ENCODE measurements at places on chromosomes 2 and 18.

- DNase-seq, result no peak
Measured at GRCh38 chr2:197327472-197328098, 17.0 kb upstream of the ANKRD44 start.

- peak; percentile 49 for DNase-seq
Measured at GRCh38 chr2:42569116-42569711, 782 bp downstream of the MTA3 start.

- DNase-seq, result no peak
Measured at GRCh38 chr2:220847589-220847988, 724.5 kb downstream of the EPHA4 start.

DNA sequence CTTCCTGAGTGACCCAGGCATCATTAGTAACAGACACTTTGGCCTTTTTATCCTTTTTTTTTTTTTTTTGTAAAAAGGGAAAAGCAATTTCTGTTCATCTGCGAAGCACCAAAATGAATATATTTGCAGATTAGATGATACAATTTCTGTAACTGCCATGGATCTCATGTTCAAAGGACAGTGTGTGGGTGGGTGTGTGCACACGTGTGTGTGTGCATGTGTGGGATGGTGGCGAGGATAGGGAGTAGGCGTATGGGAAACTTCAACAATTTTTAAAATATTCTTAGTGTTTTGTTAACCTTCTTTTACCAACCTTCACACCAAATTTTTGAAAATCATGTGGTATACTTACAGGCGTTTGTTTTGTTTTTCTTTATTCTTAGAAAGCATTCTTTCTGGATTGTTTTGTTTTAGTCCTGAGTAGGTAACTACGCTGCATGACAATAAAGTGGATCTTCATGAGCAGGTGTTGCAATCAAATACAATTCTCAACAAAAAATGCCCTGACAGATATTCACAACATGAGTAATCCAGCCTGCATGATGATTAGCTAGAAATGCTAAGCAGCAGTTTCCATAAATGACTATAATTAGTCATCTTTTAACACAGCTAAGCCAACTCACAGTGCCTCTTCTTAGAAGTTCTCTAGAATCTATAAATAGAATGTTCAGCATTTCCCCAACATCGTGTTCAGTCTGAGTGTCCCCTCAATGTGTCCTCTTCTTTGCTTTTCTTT lies 53.5 kb upstream of the RMDN2 start:
- no peak for DNase-seq

DNA sequence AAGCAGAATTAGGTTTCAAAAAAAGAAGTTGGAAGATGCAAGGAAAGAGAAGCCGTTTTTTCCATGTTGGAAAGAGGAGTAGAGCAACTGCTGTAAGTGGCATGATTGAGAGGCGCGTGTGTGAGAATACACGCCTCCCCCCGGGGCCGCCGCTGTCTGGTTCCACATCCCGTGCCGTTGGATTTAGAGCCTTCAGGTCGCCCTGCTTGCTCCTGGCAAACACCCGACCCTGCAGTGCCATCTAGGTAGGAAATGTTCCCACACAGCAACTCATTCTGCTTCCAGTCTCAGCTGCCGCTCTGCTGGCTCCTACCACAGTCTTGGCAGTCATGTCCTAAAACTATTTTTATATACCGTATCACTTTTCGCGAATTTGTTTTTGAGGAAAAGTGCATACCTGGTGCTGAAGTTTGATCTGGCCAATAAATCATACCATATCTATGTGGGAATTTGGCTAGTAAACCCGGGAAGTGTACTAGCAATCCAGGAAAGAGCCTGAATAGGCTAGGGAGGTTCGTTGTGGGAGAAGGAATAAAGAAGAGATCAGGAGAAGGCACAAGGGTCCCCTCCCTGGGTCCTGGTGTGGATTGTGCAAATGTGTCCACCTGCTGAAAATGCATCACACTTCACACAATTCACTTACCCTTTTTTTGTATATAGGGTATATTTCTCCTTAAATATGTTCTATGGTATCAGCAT lies 372.7 kb downstream of the FBXO15 start:
- peak; percentile 2 for DNase-seq

- DNase-seq, result no peak
Measured at GRCh38 chr2:167471734-167472133, 583.5 kb downstream of the XIRP2 start.

DNA sequence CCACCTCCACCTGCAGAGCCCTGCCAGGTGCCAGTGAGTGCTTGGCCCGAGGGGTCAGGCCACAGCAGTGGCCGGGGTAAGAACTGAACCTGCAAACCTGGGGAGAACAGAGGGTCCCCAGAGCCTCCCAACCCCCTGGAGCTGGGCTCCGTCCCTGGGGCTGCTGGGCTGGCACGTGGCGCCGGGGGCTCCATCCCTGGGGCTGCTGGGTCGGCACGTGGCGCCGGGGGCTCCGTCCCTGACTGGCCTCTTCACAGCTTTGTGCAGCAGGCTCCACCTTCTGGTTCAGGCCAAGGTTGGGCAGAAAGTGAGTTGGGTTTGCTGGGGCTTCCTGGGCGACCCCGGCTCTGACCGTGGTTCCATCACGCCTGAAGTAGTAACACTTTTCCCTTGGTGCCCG lies 12.2 kb downstream of the RBFA start:
- no peak for DNase-seq

GRCh38 chr2:241109210-241110088 lies 7.4 kb upstream of the MTERF4 start:
- no peak for DNase-seq

GRCh38 chr2:231542136-231542535 lies 11.9 kb upstream of the NMUR1 start:
- peak; percentile 51 for DNase-seq

DNA sequence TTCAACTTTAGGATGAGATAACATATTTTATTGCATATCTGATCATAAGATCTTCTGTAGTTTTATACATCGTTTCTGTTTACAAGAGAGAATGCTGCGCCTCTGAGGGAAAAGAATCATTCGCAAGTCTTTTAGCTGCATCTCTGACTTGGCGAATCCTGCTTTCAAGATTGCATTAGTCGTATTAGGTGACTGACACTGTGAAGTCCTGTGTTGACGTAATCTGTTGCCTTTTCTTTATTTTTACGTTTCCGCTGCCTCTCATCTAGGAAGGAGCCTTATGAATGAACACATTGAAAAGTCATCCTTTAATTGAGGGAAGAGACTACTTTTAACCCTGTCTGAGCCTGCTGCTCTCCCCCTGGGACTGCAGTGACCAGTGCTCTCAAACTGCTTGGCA lies 101.5 kb downstream of the LDLRAD4 start:
- DNase-seq, result no peak

DNA sequence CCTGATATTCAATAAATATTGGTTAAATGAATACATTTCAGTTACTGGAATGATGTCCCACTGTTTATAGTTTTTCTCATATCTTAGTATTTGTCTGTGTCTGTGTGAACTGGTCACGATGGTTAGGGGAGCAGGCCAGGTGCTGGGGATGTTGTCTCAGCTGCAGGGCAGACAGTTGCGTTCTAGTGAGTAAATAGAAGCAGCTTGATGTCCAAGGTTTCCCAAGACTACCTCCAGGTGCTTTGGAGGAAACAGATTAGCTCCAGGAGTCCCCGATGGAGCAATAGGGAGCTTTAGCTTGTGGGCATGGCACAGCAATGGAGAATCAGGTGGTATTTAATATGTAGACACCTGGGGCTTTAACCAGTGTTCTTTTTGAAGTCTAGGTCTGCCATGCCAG lies 75.5 kb downstream of the GULP1 start:
- no peak for DNase-seq

- DNase-seq, result no peak
Measured at GRCh38 chr18:42168487-42168886, 213.5 kb downstream of the PIK3C3 start.

DNA sequence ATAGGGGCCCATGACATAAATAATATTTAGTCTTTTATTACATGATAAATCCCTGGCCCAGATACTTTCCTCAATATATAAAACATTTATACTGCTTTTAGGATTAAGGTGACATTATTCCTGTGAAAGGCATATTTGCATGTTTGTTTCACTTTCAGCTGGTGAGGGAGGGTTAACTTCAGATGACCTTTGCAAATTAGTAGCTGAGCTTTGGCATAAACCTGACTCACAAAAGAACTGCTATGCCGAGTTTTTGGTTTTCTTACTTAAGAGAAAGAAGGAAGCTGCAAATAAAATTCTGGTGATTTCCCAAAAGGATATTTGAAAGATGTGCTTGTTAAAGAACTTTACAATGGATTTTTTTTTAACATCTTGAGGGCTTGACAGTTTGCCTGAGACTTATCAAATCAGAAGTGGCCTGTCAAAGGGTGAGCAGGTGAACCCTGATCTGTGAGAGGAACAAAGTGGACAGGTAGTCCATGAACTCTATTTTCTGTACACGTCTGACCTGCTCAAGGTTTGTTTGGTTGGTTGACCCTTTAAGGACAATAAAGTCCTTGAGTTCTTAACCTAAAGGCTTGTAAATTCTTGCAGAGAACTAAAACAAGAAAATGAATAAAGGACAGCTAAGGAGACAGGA lies 93.5 kb downstream of the FAM124B start:
- DNase-seq, result no peak

- DNase-seq, result no peak
Measured at GRCh38 chr18:58525928-58526424, 102.9 kb downstream of the ALPK2 start.

GRCh38 chr18:79850731-79851130 lies 53.0 kb downstream of the KCNG2 start:
- no peak for DNase-seq
